Mesenchymal stem cell (in vitro differentiated cells and primary cell): ENCODE measurements at places on chromosomes 3 and 15.

DNA sequence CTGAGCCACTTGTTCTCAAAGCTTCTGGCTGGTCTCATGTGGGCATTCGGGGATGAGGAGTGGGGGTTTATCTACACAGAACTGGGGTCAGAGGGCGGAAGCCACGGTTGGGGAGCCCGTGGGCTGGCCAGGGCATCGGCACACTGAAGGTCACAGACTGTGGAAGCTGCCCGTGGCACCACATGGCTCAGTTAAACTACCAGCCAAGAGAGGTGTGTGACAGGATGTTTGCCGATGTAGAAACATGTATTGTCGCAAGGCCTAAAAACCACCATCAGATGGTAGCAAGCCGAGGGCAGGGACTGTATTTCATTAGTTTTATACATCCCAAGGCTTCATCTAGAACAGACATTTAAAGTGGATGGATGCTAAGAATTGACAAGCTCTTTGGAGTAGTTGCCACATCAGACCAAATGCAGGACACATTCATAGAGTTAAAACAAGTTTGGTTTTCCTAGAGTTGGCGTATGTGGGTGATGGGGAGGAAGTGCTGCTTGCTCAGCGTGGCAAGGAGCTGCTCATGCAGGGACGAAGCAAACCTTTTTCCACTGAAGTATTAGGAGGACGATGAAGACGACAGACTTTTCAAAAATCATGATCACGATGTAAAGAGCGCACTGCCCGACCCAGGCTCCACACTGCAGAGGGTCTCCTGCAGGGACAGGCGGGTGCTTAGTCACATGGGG lies 9.6 kb upstream of the MUSTN1 start:
- no peak for DNase-seq

GRCh38 chr15:66948294-66948693 lies 117.1 kb upstream of the SMAD3 start:
- DNase-seq: peak; percentile 73

- DNase-seq: no peak
These were observed 42.2 kb upstream of the CP start for GRCh38 chr3:149263856-149264255.

DNA sequence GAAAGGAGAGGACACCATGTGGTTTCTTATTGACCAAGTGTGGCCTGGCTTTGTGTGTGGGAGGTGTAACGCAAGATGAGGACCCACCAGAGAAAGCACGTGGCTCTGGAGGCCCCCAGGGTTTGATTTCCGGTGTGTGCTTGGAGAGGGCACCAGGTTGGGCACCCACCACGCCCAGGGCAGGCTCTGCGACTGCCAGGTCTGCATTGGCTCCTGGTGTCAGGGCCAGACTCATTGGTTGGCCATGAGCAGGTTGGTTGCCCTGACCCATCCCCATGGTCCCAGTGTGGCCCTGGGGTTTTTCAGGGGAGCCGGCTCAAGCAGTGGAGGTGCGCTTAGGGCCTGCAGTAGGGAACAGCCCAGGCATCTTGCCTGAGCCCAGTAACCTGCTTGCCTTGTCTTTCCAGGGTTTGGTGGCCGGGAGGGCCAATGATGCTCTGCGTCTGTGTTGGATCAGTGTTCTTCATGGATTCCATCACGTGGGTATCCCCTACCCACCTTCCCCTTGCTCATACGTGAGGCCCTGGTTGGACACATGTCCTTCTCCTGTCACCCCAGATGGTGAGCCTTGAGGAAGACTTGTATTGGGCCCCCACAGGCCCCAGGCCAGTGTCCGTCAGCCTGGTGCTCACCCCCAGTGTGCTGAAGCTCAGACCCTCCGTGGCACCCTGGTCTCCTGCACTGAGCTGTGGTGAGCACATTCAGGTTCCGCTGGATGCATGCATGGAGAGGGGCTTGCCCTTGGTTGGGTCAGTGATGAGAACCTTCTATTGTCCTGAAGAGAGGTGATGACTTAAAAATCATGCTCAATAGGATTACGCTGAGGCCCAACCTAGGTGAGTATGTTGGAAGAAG lies 193.9 kb downstream of the UBE3A start:
- DNase-seq: no peak

DNA sequence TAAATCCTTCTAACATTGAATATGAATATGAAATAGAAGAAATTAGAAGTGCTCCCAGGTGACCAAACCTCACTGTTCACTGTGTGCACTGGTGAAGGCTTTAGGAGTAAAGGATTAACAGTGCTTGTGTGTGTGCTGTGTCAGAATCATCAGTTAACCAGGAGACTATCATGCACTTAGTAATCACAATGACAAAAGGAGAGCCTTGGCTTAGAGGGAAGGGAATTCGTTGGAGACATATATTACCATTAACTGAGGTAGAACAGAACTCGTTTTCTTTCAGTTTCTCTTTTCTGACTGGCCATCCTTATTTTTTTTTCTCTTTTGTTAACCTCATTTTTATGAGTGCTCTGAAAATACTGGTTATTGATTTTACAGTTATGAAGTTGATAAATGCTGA lies 213.3 kb upstream of the GBE1 start:
- DNase-seq: no peak

DNA sequence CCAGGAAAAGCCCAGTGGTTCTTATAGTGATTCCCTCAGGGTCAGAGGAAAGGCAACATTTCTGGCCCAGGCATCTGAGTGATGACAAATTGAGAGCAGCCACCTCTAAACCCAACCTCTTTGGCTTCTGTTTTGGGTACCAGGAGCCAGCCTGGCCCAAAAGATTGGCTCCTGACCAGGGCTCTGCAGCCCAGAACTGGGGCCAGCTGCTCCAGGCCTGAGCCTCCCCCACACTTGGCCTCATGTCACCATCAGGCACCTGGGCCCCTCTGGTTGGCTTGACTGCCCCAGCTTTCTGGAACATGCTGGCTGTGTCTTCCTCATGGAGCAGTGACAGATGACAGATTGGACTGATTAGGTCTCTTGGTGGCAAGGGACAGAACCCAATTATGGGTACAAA lies 26.0 kb upstream of the HCN4 start:
- no peak for DNase-seq

DNA sequence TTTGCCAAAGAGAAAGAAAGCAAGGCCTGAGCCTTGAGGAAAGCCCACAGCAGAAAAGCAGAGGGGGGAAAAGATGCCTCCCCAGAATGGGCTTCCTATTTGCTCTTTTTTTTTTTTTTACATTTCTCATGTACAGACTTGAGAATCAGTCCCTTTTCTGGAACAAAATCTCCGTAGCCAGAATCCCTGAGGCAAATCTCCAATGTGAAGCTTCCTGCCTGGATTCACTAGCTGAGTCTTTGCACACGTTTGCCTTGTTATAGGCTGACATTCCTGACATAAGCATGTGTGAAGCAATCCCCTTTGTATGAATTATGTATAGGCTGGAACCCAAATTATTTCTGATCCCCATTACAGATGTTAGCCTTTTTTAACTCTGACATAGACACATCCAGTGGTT lies 52.2 kb upstream of the ACTL6A start:
- no peak for DNase-seq

GRCh38 chr3:160400030-160400701 lies 716 bp downstream of the SMC4 start:
- peak; percentile 70 for DNase-seq

DNA sequence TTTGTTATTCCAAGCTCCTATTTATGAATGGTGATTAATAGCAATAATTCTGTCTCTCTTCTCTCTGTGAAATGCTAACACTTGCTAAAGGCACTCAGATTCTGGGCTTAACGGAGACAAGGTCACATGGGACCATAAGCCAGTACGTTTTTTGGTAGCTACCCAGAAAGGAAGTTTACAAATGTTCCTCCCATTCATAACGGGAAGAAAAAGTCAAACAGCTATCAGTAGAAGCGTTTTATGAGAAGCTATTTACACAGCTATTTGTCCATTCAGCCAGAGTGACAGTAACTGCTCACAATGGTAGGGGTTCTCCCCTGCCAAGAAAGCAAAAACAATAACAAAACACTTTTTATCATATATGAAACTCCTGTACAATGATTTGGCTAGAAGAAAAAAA lies 51.5 kb downstream of the ZMAT3 start:
- DNase-seq: peak; percentile 15

DNA sequence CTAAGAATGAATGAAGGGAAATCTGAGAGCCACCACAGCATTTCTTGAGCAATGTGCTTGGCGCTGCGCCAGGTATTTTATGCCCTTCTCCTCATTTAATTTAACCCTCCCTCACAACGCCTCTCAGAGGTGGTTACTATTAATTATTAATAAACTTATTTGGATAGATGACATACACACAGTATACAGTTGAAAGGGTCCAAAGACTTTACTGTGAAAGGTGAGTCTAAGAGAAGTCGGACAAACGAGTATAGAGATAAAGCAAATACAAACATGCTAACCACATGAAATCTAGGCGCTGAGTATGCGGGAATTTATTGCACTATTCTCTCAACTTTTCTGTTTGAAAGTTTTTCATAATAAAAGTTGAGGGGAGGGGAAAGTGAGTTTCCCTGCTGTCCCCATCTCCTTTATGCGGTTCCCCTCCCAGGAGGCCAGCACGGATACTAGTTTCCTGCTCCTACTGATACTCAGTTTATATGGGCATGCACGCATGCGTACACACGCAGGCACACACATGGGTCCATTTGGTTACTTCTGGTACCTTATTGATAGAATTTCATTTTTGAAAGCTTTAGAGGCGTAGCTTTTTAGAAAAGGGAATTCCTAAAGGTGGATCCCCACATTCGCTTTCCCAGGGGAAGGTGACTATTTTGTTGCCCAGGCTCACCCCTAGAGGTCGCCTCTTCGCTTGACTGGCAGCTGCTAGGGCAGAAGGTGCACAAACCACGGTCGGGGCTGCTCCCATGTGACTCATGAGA lies 28.5 kb upstream of the KCTD6 start:
- peak; percentile 68 for DNase-seq

DNA sequence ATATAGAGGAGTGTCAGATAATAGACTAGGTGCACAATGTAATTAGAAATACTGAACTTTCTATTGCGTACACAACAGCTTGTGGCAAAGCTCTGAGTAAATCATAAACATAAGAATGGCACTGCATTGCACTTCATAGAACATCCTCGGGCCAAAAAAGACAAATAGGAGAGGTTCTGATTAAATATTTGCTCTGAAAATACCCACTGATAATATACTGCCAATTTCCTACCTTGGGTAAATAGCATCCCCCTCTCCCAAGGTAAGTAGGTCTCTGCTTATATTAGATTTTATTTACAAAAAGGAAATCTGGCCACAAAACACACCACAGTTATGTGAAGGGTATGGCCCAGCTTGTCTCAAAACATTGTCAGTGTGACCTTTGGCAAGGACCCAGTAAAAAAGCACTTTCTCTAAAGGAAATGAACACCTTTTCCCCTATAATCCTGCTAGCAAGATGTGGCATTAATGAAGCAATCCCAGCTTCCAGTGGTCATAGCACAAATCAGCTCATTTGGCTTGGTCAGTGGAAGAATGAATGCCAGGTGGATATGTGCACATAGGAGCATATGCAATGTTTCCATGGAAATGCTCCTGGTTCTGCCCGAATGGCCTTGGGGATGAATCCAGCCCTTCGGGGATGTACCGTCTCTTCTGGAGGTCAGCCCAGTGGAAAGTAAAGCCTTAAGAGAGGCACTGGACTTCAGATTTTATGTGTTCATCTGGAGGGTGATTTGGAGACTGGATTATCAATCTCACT lies 315.9 kb downstream of the LSAMP start:
- no peak for DNase-seq

- DNase-seq: peak; percentile 57
These were observed 12.5 kb downstream of the P2RY14 start for GRCh38 chr3:151265866-151266265.

DNA sequence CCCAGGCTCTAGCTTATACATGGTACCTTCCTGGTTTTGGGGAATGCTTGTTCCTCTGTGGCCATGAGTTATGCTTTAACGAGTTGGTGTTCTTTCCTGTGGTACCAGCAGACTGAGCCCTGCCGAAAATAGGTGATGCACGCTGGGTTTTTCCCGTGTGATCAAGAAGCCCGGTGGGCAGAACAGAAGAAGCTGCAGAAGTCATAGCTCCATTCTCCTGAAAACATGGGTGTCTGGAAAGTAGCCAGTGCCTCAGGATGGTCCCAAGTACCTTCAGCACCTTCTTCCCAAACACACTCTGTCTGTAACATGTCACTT lies 25.2 kb downstream of the MAPKBP1 start:
- DNase-seq: no peak

- DNase-seq: no peak
These were observed 5.7 kb downstream of the GPR160 start for GRCh38 chr3:170043506-170043905.

DNA sequence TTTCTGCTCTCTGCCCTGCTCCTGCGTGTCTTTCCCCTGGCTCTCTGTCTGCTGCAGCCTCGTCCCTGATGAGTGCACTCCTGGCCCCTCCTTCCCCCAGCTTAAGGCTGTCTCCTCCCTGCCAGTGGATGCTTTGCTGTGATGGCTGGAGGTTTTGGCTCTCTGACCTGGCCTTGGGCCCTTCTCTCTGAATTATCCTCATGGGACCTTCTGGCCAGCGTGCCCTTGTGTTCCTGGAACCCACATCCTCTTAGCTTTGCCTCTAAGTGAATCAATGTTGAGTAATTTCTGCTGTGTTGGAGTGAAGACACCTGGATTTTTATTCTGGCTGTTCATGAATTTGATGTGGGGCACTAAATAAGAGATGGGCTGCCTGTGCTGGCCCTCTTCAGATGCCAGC lies 9.8 kb upstream of the TNFAIP8L3 start:
- peak; percentile 24 for DNase-seq

DNA sequence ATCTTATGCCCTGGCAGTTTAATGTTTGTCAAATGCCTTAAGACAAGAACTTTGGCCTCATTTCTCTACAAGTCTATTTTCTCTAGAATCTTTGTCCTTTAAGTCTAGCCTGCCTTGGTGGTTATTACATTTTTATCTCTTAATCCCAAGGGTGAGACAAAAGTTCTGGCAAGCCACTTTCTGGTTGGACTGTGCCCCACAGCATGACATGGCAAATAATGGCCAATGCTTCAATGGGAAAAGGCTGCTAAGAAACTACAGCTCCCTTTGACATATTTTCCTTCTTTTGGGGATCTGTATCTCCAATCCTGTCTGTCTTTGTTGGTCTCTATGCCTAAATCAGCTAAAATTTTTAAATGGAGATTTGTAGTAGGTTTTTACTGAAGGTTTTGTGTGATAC lies 181.6 kb upstream of the MBNL1 start:
- DNase-seq: no peak

- peak; percentile 45 for DNase-seq
These were observed 41.0 kb downstream of the ABHD2 start for GRCh38 chr15:89129123-89129815.

DNA sequence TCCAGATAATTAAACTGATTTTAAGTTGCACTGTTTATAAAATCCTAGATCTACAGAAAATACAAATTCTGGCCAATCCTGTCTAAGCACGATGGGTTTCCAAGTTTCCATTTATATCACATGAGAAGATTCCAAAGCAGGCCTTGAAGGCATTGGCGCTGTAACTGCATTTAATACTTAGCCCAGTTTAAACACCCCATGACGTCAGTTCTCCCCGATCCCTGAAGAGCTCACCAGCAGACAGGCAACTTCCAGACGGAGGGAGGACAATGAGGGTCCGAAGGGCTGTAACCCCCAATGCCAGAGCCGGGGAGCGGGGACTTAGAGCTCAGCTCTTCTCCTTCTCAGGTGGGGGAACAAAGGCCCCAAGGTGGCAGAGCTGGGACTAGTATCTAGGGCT lies 117.3 kb downstream of the XXYLT1 start:
- DNase-seq: no peak

GRCh38 chr3:93969443-93969842 lies 4.3 kb downstream of the PROS1 start:
- DNase-seq: peak; percentile 71
